ENCODE measurements at places on chromosomes 4 and X. TPM values are rescaled to one million over a fixed set of nuclear protein-coding genes. Genes with fewer than 3 reads are reported as not detected.

The BMPR1B gene
- 22.7 TPM for polyA plus RNA-seq

The CXCL11 gene
- polyA plus RNA-seq, result not detected

DNA sequence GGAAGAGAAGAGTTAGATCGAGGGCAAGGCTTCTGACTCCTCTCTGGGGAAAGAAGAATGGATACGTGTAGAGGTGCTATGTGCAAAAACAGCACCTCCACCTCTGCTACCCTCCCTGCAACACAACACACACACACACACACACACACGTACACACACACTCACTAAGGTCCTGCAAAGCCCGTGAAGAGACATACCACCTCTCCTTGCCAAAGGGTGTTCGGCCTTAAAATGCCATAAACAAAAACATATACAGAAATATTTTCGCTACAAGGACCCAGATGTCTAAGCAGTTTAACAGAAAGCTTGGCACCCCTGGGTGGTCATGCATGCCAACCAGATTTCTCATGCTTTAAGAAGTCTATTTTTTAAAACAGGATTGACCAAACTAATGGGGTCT, 1.5 kb downstream of the TIFA start:
- no peak for DNase-seq

DNA sequence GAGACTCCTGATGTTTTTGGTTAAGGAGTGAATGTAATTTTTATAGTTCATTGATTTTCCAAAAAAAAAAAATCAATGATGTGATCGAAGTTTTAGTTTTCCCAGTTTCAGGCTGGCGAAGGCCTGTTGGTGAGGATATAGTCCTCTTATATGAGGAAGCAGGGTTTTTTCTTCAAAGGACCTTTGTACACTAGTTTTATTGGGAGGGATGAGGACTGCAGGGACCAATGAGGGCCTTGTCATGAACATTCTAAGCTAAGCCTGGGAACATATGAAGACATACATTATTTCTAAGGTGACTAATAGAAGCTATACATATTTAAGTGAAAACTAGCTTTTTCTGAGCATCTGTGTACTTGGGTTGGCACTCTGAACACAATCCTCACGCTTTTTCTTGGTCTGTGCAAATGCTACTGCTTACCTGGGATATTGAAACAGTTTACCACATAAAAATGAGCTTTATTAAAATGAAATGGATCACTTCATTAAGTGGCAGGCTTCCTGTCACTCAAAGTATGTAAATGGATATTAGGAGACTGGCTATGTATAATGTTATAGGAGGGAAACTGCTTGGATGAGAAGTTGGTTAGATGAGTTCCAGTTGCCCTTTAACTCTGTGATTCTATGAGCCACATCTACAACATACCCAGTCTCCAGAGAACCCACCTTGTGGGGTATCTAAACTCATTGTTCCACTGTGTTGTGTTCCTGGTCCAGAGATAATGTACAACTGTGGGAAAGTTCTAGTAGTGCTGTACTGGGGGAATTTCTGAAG, 43.5 kb downstream of the SLC4A4 start:
- DNase-seq, result no peak
